ENCODE measurements at places on chromosomes 6 and 20. TPM values are rescaled to one million over a fixed set of nuclear protein-coding genes. Genes with fewer than 3 reads are reported as not detected.

The TFAP2C gene
- 6.9 TPM for total RNA-seq

The DEFB124 gene
- total RNA-seq: not detected

The LAMA4 gene
- 26.0 TPM for total RNA-seq

The COMMD7 gene
- 25.7 TPM for total RNA-seq

The LST1 gene
- not detected for total RNA-seq

The ABT1 gene
- 11.0 TPM for total RNA-seq

The CPXM1 gene
- 8.8 TPM for total RNA-seq

The PDE10A gene
- 92.0 TPM for total RNA-seq

The HNF4A gene
- total RNA-seq: not detected

The CDH22 gene
- total RNA-seq: 1.6 TPM

The OPRM1 gene
- 0.94 TPM for total RNA-seq

The C20orf202 gene
- 1.3 TPM for total RNA-seq

The ZNF343 gene
- 23.5 TPM for total RNA-seq

The SASH1 gene
- total RNA-seq: 27.2 TPM

The DYNLT2 gene
- total RNA-seq: 4.1 TPM

Measured in parietal lobe (tissue), 2 donors.